ENCODE measurements at places on chromosomes 7 and 10.

DNA sequence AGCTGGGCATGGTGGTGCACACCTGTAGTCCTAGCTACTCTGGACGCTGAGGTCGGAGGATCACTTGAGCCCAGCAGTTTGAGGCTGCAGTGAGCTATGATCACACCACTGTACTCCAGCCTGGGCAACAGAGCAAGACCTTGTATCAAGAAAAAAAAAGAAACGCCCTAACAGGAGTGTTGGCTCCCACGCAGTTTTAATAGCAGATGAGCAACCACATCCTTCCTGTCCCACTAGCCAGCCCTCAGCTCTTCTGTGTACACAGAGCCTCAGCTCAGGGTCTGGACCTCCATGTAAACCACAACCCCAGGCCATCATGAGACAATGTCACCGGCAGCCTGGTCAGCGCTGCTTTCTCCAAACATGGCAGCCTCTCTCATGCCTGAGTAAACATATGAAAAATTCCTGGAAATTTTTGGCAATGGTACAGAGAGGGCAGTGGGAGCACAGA is 108.2 kb downstream of the PIP4K2A start:
- DNase-seq, result no peak

- DNase-seq, result no peak
Measured at GRCh38 chr7:96174812-96175211, 147.1 kb downstream of the SLC25A13 start.

DNA sequence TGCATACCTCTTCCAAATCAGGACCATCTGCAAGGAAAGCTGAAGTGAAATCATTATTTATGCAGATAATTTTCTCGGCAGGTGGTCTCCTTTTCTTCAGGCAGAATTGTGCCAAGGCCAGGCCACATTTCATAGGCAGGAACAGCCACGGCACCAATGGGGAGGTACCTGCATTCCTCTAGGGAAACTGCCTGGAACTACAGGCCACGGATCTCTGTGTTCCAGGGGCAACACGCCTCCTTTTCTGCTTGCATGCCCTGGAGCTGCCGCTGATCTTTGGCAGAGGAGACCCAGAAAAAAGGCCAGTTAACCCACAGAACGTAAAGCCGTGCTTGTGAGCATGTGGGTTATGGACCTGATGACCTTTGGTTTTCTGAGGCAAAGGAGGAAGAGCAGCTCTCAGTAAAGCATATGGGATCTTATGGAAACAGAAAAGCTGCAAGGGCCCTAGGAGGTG is 111.2 kb upstream of the KIAA1217 start:
- DNase-seq, result no peak

GRCh38 chr10:8133146-8133545 is 78.7 kb downstream of the GATA3 start:
- no peak for DNase-seq

DNA sequence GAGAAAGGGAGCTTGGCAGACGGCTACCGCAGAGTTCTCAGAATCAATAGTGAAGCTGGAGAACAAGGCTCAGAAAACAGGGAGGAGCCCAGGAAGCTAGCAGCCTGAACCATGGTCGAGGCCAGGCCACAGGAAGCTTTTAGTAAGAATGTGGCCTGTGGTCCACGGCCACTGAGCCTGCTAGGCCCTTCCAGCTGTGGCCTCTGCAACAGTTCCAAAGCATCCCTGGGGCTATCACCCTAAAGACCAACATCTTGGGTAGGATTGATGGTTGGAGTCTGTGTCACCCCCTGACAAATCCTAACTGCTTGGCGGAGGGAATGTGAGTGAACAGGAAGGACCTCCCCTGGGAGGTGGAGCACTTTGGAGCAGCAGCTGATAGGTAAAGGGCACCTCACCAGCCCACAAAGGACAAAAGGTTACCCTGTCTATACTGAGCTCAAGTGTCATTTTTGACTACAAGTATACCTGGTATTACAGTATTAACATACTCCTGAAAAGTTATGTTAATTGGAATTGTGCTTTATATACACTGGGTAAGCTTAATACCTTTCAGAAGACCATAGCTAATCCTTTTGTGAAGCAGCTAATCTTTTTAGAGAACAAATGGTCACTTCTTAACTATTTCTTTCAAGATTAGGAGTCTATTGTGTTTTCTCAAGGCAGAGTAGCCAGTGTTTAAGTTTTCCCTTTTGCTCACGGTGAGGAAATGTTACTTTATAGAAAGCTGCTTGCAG is 18.7 kb downstream of the PTPRE start:
- DNase-seq, result no peak

- DNase-seq, result no peak
Measured at GRCh38 chr10:68633281-68633680, 73.1 kb downstream of the TET1 start.

GRCh38 chr10:68574051-68574450 is 13.9 kb downstream of the TET1 start:
- DNase-seq, result no peak

GRCh38 chr7:155506854-155507337 is 39.5 kb downstream of the CNPY1 start:
- no peak for DNase-seq

GRCh38 chr10:28302012-28302637 is 739 bp downstream of the MPP7 start:
- no peak for DNase-seq

GRCh38 chr10:91220954-91221675 is 652 bp downstream of the PCGF5 start:
- no peak for DNase-seq

DNA sequence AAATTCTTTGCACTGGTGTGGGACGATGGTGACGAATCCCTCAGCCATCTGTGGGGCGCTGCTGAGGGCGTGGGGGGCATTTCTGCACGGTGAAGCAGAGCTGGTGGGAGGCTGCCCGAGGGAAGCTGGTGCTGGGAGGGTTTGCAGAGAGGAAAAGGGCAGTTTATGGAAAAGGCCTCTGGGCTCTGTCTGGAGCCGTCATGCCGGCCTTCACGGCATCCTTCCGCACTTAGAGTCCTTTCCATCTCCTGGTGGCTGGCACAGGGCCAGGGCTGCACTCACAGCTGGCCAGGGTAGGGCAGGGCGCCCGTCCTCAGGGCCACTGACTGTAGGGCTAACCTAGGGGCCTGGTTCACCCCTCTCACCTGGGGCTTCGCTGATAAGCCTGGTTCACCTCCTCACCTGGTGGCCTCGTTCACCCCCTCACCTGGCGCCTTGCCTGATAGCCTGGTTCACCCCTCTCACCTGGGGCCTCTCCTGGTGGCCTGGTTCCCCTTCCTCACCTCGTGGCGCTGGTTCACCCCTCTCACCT is 598 bp upstream of the AMZ1 start:
- peak; percentile 42 for DNase-seq

DNA sequence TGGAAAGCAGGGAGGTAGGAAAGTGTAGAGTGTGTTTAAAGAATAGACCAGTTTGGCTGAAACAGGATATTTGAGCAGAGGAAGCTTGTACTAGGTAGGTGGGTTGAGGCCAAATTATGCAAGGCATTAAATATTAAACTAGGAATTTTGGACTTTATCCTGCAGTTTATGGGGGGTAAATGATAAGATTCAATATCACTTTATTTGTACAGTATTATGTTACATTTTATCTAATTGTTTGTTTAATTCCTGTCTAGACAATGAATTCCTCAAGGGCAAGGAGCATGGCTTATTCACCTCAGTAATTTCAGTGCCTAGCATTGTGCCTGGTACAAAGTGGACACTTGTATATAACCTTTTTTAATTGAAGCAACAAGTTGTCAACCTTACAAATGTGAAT is 125.9 kb downstream of the CFTR start:
- DNase-seq, result no peak

GRCh38 chr7:32223721-32224120 is 153.5 kb upstream of the PDE1C start:
- no peak for DNase-seq

DNA sequence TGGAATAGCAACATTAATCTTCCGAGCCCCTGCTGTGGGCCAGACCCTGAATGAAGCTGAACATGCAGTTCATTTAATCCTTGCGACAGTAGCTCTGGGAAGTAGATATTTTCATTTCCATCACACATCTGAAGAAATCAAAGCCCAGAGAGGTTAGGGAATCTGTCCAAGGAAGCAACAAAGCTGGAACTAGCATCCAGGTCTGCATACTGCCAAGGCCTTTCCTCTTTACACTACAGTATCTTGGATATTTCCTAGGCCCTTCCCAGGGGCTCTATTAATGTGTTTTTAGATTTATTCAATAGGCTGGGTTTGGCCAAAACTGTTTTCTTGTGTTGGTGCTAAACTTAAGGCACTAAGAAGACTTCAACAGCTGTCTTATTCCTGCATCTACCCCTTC is 48.1 kb downstream of the FAM13C start:
- DNase-seq, result no peak

GRCh38 chr10:93495654-93496321 is 624 bp upstream of the CEP55 start:
- peak; percentile 5 for DNase-seq

DNA sequence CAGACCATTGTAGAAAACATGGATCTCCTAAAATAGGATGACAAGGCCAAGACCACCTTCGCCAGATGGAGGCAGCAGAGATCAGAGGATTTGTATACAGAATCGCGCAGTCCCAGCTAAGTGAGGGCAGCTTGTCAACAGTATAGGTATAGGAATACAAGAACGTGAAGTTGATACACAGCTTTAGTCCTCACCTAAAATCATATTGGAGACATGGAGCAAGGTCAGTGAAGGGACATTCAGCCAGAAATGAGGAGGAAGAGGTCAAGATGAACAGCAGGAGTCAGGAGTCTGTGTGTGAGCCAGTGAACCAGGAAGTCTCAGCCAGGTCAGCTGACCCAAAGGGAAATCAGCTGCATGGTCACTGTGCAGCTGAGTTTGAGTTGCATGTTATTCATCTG is 263.4 kb upstream of the PRKCQ start:
- no peak for DNase-seq

GRCh38 chr10:3477683-3478082 is 305.1 kb upstream of the PITRM1 start:
- DNase-seq, result no peak

GRCh38 chr10:14550471-14550981 is 219.8 kb upstream of the FRMD4A start:
- no peak for DNase-seq

GRCh38 chr10:127013211-127013656 is 108.0 kb downstream of the DOCK1 start:
- DNase-seq, result no peak

DNA sequence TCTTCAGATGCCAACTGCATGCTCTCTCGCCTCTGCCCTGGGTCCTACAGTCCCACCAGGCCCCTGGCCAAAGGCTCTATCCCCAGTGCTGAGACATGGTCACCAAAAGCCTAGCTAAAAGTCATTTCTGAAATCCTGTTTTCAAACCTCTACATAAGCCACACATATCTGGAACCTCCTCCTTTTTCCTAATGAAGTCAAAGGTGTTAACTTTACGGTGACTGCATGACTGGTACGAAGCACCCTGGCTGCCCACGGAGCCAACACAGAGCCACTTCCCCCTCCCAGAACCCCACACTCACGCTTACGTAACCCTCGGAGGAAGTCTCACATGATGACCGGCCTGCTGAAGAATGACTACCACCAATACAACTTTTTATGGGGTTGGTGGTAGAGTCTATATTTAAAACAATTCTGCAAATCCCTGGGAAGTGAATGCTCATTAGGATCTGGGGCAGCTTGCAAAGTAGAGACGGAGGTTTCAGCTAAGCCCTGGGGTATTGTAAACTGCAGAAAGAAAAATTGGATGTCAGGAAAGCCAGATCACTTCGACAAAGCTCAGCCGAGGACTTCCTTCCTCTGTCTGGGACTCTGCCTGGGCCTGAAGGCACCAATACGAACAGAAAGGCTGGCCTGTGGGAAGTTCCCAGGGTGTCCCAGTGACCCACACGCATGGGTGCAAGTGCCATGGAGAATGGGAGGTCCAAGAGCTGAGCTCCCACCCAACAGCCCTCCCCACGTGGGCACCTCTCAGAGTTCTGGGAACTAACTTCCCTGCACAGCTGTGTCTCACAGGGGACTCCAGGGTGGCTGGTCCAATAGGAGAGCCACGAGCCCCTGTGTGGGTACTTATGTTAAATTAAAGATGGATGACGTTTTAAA is 50.7 kb downstream of the PDGFA start:
- DNase-seq, result no peak

- DNase-seq, result no peak
Measured at GRCh38 chr10:20936396-20936795, 39.3 kb upstream of the NEBL start.

DNA sequence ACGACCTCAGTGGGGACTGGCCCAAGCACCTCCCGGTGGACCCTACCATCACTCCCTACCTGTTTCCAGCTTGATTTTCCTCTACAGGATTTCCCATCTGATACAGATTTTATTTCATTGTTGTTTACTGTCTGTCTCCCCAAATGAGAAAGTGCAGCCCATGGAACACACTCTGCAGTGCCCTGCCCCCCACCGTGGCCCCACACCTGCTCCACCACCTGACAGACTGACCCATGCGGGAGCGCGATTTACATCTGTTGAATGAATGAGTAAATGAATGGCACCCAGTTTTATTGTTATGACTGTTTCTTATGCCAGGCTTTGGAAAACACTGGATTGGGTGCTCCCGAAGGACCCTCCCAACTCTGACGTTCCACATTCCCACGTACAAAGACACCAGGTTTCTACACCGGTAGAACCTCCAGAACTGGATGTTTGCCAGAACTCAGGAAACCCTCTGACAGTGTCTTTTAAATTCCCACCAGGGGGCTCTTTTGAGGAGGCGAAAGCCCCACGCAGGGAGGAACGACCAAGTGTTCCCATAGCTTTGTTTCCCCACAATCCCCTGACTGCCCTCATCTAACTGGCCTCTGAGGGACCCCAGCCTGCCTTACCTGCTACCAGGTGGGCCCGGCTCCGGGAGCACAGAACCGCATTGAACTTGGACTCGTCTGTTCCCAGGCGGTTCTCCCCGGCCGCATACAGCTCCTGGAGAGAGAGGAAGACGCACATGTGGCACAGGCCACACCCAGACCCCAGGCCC is 29.0 kb downstream of the PLAC9 start:
- DNase-seq, result no peak

GRCh38 chr10:63267414-63268148 is 134.5 kb downstream of the NRBF2 start:
- no peak for DNase-seq
